ENCODE measurements at places on chromosomes 6 and 20. TPM values are rescaled to one million over a fixed set of nuclear protein-coding genes. Genes with fewer than 3 reads are reported as not detected.
A peak's percentile ranks its signal among the peaks of the same experiment; 100 is the strongest.

- DNase-seq, result peak; percentile 78
These were observed 20.8 kb downstream of the C20orf203 start for GRCh38 chr20:32652739-32653526.

DNA sequence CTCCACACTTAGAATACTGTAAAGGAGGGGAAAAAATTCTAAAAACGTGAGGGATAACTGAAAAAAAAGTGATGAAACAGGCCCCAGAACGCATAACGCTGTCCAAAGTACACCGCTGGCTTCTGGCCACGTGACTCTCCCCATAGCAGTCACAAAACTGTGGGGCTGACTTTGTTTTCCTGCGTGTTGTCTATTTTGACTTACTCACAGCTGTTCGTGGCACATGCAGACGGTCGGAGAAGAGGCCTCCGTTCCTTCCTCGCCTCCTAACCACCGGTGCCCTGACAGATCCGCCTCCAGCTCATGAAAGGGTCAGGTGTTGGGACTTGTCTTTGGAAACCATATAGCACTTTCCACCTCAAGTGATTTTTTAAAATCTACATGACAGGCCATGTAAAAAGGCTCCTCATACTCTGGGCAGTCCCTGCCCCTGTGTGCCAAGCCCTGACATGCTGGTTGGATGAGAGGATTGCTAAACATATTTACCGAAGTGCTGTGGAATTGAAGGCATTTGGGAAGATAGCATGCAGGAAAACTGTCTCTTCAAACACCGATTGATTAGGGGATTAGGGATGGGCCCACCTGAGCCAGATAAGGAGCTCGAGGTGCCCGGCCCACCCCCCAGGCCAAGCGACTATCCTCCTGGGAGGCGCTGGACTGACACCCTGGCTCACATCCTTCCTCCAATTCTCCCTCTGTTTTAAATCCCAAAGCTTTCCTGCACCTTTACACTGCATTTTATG is 54.8 kb downstream of the DACT2 start:
- DNase-seq, result no peak

GRCh38 chr6:6006006-6006427 is 708 bp downstream of the NRN1 start:
- no peak for DNase-seq

HLA-DQB1 gene
- total RNA-seq, result not detected

SLC17A9 gene
- 5.5 TPM for total RNA-seq

CALHM4 gene
- not detected for total RNA-seq

Measured in Caki2 (cell line).